Activated CD8-positive, alpha-beta memory T cell treated with anti-CD3 and anti-CD28 coated beads for 4 hours (primary cell): ENCODE measurements at places on chromosomes 2 and 18.

GRCh38 chr2:72993147-72993932, 76.0 kb downstream of the EMX1 start:
- DNase-seq, result no peak

DNA sequence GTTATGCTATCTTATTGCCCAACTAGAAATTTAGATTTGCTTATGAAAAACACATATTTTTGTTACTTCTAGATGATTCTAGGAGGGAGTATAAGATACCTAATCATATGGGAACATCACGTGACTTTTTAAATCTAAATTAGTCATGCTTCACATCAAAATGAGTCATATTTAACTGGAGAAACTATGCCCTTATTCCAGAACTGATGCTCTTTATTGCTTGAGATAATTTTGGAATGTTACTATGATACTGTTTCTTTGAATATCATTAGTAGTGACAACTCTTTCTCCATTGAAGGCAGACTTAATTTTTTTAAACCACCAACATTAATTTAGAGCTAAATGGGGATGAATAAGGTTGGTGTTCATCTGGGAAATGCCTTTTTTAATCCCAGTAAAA, 19.9 kb upstream of the ELAC1 start:
- DNase-seq, result no peak

DNA sequence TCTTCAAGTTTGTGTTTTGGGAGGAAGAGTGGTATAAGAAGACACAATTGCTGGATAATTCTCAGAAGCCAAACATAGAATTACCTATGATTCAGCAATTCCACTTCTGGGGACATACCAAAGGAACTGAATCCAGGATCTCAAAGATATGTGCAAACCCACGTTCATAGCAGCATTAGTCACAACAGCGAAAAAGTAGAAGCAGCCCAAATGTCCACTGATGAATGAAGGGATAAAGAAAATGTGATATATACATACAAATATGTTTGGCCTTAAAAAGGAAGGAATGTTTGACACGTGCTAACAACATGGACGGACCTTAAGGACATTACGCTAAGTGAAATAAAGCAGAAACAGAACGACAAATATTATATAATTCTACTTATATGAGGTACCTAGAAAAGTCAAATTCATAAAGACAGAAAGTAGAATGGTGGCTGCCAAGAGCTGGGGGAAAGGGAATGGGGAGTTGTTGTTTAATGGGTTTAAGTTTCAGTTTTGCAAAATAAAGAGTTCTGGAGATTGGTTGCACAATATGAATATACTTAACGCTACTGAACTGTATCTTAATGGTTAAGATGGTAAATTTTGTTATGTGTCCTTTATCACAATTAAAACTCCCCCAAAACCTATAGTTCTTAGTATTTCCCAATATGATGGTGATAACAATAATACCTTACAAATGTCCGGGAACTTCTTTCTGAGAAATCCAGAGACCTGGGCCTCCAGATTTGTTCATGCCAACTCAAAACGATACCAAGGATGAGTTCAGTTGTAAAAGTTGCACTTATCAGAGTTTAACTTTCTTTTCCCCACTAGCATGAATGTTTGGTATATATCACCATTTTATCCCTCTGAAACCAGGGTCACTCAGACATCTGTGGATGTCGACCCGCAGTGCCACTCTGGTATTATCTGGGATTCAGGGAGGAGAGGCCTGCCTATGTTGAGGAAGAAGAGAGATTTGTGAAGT, 33.7 kb upstream of the WIPF1 start:
- no peak for DNase-seq

GRCh38 chr2:187915810-187916209, 361.6 kb upstream of the TFPI start:
- DNase-seq, result no peak

- no peak for DNase-seq
Observed at GRCh38 chr2:16215902-16216557, 275.7 kb downstream of the MYCN start.

DNA sequence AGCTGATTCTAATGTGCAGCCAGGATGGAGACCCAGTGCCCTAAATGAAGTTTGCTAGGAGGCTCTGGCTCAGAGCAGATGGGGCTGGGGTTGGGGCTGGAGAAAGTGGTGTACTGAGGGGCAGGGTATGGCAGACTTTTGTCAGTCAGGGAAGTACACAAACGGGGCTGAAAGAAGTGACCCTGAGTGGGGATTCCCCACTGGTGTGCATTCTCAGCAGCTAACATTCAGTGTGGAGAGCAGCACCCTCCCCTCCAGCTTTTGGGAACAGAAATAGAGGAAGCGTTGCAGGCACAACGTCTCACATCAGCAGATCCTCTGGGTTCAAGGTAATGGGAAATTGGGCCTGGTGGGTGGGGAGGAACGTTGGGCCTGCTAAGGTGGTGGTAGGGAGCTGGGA, 89.1 kb upstream of the GCFC2 start:
- no peak for DNase-seq

- no peak for DNase-seq
Observed at GRCh38 chr2:164009756-164010337, 274.0 kb upstream of the FIGN start.

DNA sequence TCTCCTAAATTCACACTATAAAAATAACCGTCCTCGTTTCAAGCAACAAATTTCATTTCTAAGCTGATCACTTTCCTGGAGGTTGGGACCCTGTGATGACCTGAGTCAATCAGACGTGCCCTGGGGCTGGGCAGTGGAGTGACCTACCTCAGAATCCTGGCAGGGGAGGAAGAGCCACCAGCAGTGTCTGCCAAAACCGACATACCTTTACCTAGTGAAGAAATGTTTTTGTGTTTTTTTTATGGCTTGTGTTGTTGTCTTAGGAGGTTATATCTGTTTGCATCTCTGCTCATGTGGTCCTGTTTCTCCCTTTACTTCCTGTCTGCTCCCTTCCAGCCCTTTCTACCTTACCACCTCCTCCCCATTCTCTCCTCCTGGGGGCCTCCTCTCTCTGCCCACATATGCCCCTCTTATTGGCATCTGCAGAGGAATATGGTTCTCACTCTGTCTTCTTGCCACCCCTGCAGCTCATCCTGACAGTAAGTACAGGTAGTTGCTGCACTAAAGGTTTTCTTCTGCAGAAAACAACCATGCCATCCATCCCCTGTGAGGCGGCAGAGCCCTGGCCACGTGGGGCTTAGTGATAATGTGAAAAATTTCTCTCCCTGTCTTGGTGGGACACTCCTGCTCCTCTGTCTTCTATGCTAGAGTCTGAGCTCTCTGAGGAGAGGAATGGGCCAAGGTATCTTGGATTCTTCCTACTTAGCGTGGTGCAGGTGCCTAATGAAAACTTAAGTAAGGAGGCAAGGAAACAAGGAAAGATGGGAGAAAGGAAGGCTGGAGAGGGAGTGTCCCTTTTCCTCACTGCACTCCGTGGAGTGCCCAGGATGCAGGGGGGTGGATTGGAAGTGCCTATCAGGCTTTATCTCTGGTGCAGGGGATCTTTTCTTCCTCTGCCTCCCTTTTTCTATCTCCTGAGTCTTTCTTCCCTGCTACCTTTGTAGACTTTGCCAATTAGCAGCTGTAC, 15.4 kb downstream of the ACOXL start:
- no peak for DNase-seq

DNA sequence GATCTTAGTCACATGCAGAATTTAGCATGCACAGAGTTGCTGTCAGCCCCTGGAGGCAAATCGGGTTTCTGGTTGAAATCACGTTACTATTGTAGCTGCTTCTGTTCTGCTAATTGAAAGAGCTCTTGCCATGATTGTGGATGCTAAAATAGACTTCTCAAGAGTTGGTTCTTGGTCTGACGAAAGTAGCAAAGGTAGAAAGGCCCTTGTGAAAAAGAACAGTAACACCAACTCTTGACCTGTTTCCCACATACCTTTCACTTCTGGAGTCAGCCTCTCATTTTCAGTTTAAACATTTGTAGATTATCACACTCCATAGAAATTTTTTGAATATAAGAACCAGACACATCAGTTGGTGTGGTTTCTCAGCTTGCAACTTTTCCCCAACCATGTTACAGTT, 110.0 kb upstream of the EPB41L3 start:
- DNase-seq, result no peak

- no peak for DNase-seq
Observed at GRCh38 chr18:27378431-27379095, 193.5 kb upstream of the CHST9 start.

GRCh38 chr18:10301831-10302483, 152.5 kb upstream of the APCDD1 start:
- DNase-seq, result no peak

GRCh38 chr2:78896536-78896935, 129.0 kb upstream of the REG3G start:
- DNase-seq, result no peak

GRCh38 chr2:18440141-18440661, 120.3 kb downstream of the RDH14 start:
- no peak for DNase-seq

- no peak for DNase-seq
Observed at GRCh38 chr18:12946549-12947284, 1.1 kb upstream of the SEH1L start.

DNA sequence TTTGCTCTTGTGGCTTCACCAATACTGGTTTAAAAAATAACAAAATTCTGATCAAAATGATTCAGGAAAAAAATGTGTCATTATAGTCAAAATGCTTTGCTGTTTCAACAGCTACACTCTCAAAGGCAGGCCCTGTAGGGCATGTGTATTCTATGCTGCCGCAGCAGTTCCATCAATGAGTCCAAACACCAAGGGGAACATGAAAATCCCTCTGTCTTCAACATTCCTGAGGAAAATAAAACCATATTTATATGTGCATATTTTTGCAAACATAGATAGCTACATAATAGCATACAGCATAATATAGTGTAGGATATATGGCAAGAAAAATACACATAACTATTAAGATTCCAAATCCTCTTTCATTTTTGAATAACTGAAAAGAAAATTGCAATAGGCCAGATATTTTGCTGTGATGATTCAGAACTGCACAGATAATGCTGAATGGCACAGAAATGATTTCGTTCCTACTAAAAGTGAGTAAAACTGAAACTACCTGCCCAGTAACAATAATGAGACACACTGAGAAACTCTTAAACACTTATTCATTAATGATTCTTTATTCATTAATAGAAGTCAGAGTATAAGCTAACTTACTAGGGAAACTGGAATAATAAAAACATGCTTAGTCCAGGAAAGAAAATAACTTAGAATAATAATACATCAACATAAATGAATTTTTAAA, 343.8 kb downstream of the SUCLG1 start:
- DNase-seq, result no peak

GRCh38 chr2:174682578-174683391, 81.5 kb downstream of the CHRNA1 start:
- no peak for DNase-seq

DNA sequence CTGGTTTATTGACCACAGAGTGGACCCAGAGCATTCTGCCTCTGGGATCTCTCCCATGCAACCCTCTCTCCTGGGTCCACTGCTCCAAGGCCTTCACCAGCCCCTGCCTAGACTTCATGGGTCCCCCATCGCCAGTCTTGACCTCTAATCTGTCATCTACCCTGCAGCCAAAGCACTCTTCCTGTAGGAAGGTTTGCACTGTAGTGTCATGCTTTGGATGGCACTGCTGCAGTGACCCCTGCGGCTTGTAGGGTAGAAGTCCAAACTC, 41.7 kb downstream of the MYO7B start:
- DNase-seq, result no peak

GRCh38 chr2:99789849-99790248, 300.0 kb upstream of the REV1 start:
- DNase-seq, result no peak

DNA sequence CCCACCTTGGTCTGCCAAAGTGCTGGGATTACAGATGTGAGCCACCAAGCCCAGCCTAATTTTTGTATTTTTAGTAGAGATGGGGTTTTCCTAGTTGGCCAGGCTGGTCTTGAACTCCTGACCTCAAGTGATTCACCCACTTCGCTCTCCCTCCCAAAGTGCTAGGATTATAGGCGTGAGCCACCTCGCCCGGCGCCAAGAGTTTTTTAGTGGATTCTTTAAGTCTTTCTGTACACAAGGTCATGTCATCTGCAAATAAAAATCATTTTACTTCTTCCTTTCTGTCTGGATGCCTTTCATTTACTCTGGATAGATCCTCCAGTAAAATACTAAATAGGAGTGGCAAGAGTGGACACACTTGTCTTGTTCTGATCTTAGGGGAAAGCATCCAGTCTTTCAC, 61.7 kb downstream of the KCMF1 start:
- DNase-seq, result no peak

DNA sequence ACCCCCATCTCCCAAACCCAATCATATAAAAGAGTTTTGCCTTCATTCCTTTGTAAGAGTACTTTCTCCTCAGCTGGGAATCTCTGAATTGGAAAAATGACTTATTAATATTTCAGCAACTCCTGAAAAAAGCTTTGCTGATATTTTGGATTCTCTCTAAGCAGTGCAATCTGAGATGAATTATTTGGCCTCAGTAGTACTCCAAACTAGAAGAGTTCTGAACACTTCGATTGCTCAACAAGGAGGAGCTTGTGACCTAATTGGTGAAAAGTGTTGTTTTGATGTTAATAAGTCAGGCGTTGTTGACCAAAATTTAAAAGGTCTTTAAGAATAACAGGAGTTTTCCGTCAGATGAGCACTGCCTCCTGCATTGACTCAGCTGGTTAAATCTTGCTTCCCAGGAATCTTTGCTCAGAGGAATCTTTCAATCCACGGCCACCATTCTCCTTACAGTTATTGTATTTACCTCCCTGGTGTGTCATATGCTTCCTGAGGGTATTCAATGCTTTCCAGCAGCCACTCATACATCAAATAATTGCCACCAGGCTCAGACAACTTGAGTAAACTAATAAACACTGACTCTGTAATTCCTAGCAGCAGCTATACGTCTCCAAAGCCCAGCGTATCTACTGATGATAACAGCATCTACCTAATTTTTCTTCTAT, 24.5 kb upstream of the LIPG start:
- no peak for DNase-seq

- no peak for DNase-seq
Observed at GRCh38 chr18:3051718-3052410, 38.9 kb upstream of the LPIN2 start.

GRCh38 chr2:32835148-32835547, 111.6 kb upstream of the LTBP1 start:
- no peak for DNase-seq

GRCh38 chr2:23269747-23270146, 115.2 kb upstream of the KLHL29 start:
- DNase-seq, result no peak

DNA sequence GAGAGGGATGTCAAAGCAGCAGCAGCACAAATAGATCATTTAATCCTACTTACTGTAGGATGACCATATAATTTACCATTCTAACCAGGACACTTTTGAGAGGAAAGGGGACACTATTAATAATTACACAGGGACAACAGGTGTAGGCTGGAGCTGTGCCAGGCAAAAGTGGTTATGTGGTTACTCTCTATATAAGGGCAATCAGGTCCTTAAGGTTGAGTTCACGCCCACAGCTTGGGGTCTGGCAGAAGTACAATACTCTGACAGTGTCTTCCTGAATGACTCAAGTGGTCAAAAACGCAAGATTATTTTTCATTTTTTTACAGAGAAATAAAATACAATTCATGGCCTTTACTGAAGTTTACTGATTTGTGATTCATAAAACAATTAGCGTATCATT, 2.8 kb downstream of the PREPL start:
- DNase-seq, result peak; percentile 5
